Lower leg skin (tissue), 4 donors: ENCODE measurements at places on chromosomes 2 and 18. TPM values are rescaled to one million over a fixed set of nuclear protein-coding genes. Genes with fewer than 3 reads are reported as not detected.

- no peak for DNase-seq
These were observed 38.8 kb downstream of the AOX1 start for GRCh38 chr2:200624658-200625057.

GRCh38 chr2:58731488-58731869 lies 490.4 kb upstream of the FANCL start:
- DNase-seq = no peak

- no peak for DNase-seq
These were observed 98.0 kb upstream of the CXCR4 start for GRCh38 chr2:136215908-136216472.

DNA sequence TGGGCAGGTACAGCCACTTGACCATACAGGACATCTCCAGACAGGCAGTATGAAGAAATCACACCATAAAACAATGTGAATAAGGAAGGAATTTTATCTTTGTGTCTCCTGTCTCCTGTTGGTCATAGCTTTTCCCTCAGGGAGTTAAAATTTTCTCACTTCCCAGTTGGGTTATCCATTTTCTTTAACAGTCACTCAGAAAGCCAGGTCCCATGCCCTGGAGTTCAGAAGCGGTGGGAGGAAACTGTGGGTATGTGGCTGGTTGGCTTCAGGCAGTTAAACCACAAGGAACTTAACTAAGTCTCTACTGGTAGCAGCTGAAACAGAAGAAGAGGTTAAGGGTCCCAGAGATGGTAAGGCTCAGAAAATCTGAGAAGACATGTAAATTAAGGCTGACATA lies 6.5 kb upstream of the SMAD2 start:
- no peak for DNase-seq

DNA sequence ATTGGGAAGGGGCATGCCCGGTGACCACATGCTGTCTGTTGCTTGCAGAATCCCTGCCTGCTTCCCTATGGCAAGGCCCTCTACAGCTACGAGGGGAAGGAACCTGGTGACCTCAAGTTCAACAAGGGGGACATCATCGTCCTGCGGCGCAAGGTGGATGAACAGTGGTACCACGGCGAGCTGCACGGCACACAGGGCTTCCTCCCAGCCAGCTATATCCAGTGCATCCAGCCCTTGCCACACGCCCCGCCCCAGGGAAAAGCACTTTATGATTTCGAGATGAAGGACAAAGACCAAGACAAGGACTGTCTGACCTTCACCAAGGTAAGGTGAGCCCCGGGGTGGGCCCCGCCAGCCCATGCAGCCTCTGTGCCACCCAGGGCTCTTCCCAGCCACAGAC lies 218.6 kb downstream of the SH3RF3 start:
- DNase-seq = no peak

DNA sequence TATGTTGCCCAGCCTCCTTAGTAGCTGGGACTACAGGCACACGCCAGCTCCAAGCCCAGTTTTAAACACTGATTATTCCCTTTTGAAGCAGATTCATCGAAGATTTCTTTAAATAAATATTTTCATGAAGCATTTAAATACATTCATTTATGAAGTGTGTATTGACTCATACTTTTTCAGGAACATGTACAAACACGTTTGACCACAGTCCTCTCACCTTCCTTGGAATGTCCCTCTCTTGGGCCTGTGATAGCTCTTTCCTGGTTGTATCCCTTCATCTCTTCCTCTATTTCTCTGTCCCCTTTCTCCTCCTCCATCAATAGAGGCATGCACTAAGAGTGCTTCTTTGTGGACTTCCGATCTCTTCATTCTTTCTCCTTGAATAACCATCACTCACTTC lies 2.5 kb downstream of the PSTPIP2 start:
- DNase-seq = no peak

GRCh38 chr2:45237128-45237527 lies 227.9 kb upstream of the SIX2 start:
- no peak for DNase-seq

DNA sequence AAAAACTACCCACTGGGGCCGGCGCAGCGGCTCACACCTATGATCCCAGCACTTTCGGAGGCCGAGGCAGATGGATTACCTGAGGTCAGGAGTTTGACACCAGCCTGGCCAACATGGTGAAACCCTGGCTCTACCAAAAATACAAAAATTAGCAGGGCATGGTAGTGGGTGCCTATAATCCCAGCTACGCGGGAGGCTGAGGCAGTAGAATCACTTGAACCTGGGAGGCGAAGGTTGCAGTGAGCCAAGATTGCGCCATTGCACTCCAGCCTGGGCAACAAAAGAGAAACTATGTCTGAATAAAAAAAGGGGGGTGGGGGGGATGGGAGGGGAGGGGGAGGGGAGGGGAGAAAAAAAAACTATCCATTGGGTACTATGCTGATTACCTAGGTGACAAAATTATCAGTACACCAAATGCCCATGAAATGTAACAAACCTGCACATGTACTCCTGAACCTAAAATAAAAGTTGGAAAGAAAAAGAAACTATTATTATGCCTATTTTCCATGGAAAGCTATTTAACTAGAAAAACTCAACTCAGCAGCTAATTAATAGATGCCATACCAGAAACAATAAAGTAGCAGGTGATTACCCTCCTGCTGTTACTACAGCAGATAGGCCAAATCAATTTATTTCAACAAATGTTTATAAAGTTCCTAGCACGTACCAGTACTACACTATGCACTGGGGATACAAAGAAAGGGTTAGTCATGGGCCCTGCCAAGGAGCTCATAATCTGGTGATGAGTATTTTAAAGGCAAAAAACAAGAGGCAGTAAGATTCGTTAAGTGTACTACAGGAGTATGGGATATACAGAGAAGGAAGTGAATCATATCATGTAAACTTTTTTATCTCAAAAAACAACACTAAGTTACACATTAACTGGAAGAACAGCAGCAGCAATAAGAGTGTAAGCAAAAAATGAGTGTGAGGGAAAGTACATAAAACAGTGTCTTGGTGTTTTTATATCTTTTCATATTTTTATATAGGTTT lies 112.8 kb upstream of the SLC39A10 start:
- no peak for DNase-seq

DNA sequence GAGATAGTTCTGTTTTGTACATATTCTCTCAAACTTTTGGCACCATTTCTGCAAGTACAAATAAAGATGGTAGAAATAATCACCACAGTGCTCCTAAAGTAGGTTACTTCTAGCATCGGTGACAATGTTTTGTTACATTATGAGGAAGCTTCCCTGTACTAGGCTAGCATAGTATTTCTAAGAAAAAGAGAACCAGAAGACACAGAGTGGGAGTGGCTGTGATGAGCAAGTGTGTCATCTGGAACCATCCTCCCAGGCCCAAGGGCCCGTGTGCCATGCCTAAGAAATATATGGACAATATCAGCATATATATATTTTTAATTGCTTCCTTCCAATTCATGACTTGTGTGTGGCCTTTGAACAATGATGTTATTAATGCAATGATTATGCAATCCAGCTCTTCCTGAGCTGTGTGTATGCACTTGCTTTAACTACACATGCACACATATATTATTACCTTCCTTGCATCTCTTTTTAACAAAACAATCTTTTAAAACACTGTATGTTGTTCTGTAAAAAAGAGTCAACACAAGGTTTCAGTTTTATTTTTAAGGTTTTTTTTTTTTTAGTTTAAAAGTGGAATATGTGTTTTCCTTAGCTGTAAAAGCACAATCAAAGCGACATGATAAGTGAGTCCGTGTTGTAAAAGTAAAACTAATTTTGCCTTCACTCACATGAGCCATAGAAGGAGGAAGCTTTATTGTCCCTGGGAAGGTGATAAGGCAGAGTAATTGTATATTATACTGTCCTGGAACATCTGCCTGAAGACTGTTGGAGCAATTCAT lies 303.9 kb downstream of the ZNF407 start:
- DNase-seq = no peak

GRCh38 chr2:238894950-238895298 lies 47.0 kb downstream of the TWIST2 start:
- DNase-seq = no peak

GRCh38 chr18:44067186-44067585 lies 613.5 kb upstream of the SETBP1 start:
- no peak for DNase-seq

DNA sequence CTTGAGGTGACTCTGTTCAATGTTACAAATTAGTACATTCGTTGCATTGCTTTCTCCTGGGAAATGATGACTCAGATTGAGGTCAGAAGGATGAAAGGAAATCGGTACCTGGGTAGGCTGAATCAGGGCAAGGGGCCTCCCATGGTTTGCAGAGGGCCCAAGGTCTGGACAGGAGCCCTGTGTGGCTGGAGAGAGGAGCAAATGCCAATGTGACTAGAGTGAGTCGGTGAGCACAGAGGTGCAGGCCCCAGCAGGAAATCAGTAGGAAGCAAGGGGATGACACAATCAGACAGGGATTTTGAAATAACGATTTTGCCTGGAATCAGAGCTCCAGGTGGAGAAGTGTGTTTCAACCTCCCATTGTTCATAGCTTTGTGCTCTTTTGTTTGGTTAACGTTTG lies 118.9 kb downstream of the CCDC102B start:
- DNase-seq = no peak

DNA sequence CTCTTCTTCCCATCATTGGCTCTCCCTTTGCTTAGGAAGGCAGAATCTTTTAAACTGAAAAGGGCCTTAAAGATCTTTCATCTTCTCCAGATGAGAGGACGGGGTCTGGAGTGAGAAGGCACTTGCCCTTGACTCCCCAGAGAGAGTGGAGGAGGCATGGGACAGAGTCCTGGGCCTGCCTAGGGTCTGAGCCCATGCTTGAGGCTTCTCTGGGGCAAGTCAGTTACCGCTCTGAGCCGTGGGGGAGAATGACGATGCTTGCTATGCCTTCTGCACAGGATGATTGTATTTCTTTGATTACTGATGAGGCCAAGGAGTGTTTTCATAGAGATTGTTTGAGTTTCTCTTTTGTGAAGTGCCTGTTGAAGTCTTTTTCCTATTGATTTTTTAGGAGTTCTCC lies 921 bp downstream of the PLB1 start:
- no peak for DNase-seq

GRCh38 chr2:227462972-227463931 lies 8.7 kb upstream of the AGFG1 start:
- no peak for DNase-seq

- no peak for DNase-seq
These were observed 486.4 kb downstream of the BCL11A start for GRCh38 chr2:60067006-60067405.

- DNase-seq = no peak
These were observed 1246.0 kb upstream of the ZEB2 start for GRCh38 chr2:145765874-145766273.

GRCh38 chr2:172823261-172823850 lies 87.7 kb downstream of the RAPGEF4 start:
- no peak for DNase-seq

DNA sequence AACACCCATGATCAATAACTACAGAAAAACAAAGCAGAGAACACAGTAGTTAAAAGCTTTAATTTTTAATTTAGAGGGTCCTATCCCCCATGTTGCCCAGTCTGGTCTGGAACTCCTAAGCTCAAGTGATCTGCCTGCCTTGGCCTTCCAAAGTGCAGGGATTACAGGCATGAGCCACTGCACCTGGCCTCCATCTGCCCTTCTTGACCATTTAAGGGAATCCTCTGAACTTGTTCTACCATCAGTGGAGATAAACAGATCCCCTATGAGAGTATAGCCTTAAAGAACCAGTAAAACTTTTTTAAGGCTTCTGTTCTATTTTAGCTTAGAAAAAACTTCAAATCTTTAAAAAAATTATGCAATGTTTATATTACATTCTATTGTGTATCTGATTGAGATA lies 13.5 kb upstream of the ATP5MC3 start:
- no peak for DNase-seq

DNA sequence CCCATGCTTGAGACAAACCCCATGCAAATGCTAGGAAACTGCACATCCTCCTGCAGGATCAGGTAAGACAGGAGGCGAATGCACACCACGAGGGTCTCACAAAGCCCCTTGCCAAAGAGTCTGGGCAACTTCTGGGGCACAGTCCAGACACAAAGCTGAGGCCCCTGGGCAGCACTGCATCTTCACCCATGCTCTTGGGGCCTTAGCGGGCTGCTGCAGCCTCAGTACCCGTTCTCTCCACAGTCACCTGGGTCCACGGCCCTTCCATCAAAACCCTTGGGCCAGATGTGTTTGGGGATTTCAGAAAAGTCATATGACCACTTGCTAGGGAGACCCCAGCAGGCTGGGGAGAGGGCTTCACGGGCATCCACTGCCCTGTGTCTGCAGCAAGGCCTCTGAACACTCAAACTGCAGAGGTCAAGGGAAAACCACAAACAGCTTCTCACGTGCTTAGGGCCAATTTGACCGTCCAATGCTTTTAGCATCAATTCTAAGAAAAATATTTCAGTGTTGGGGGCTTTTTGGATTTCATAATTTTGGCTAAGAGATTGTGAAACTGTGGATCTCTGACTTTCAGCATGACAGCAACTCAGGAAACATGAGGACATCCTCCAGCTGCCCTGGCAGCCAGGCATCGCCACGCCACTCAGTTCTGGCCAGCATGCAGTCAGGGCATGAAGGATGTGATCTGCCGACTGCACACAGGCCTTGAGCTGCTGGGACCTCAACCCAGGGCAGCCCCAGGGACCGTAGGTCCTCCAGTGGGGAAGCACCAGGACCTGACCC lies 20.0 kb downstream of the PASK start:
- DNase-seq = no peak

DNA sequence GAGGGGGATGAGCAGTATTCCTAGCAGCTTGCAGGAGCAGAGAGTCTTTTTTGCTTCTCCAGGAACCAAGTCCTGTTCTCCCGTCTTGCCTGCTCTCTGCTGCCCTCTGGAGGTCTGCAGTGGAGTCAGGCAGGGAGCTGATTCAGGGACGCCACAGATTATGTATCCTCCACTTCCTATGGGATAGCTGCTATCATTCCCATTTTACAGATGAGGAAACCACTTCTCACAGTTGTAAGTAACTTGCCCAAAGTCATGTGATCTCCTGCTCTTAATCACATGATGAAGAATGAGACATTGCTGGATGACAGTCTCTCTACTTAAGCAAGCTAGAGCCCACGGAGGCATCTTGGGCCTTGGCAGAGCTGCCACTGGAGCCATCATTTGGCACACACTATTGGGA lies 8.3 kb downstream of the SLC4A5 start:
- DNase-seq = peak; percentile 93

DNA sequence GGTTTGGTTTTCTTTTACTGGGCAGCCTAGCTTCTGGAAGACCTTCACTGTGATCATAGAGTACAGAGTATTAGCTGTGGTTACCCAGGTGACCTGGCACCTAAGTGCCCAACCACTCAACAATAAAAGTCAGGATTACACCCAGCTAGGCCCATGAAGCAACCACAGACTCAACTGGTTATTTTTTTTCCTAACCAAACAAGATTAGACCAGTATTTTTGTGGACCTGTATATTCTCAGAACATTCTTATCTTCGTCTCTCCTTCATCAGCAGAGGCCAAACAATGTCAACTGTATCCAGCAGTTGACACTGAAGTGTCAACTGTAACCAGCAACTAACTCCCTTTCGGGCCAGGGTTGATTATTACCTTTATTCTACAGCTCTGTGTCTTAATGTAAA lies 289.2 kb upstream of the SLC39A10 start:
- DNase-seq = no peak

- DNase-seq = no peak
These were observed 57.1 kb downstream of the PTH2R start for GRCh38 chr2:208463721-208464120.

Gene ALPP
- not detected for total RNA-seq

Gene UGT1A10
- total RNA-seq = not detected

Gene CREG2
- not detected for total RNA-seq

Gene LYG1
- total RNA-seq = 1.7 TPM

Gene ST8SIA5
- total RNA-seq = not detected

Gene CPO
- 0.27 TPM for total RNA-seq

Gene CDH7
- not detected for total RNA-seq
